ENCODE measurements at places on chromosomes 7 and 10.

DNA sequence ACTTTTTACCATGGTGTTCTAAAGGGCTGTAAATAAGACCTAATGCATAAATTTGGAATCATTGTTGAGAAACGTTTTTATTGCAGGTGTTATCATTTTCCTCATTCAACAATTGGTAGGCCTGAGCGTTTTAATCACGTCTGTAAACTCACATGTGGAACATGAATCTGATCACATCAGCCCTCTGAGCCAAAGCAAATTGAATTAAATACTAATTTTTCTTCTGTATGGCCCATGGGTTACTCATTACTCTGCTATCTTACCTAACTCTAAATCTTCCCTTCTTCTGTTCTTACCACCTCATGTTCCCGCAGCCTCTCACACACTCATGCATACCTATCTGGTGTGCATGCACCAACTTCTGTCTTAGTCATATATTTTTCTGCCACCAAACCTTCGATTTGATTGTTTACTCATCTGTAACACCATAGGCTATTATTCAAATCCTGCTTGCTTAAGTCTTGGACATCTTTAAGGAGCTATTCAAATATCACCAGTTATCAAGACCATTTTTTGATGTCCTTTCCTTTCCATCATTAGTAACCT, 82.3 kb downstream of the NXPH1 start:
- H3K27me3 ChIP-seq, result no peaks in the 10 kb centered on the region
- no peaks in the 10 kb centered on the region for H3K4me1 ChIP-seq
- no peak overlapping the region for H3K27ac ChIP-seq

DNA sequence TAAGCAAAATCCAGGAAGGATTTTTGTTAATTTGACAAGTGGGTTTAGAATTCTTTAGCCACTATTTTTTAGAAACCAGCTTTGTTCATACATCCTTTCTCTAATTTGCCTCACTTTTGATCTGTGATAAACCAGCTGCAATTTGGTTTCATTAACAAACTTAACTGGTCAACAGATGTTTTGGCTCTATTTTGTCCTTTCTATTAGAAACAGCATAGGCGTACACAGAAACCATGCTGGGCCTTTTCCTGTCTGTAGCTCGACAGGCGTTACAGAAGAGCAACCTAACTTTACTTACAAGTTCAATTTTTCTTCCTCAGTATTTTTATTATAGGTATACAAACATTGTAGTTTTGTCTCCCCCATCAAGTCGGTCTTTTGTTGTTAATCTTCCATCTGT, 28.2 kb downstream of the KAT6B start:
- H3K27ac ChIP-seq, result no peak overlapping the region
- H3K36me3 ChIP-seq, result no peaks in the 10 kb centered on the region
- no peak for DNase-seq

DNA sequence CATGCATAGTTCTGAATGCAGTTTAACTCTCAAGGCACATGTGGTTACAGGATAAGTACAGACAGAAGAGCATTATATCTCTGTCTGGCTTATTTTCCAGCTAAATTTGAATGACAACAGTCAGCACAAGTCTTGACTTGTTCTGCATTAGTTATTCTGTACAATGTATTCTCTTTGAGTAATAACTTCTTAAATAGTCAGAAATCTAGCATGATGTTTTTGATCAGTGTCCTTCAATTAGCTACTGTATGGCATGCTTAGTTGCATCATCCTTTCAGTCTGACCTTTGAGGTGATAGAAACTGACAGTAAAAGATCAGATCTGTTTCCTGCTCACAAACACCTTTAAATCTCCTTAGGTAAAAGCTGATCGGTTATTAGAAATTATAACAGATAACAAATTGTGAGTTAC, 118.1 kb downstream of the ARL4A start:
- H3K27me3 ChIP-seq, result no peaks in the 10 kb centered on the region
- H3K27ac ChIP-seq, result no peak overlapping the region
- peaks cover 22% of the 10 kb centered on the region for H3K4me1 ChIP-seq
- no peak for DNase-seq

DNA sequence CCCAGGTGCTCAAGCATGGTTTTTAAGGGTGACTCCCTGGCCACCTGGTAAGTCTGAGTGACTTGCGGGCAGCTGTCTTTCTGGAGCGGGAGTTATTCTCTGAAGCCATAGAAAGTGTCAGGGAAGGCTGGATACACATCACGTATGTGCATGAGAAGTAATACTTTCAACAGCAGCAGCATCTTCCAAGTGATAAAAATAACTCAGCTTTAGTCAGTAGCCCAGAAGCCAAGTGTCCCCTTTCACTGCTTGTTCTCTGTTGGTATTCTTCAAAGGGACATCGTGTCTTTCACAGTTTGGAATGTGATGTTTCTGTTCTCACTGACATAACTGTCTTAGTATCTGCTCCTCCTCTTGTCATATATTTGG, 97.6 kb downstream of the KIAA1217 start:
- H3K27ac ChIP-seq, result no peak overlapping the region
- H3K4me3 ChIP-seq, result no peak overlapping the region
- H3K27me3 ChIP-seq, result no peaks in the 10 kb centered on the region
- H3K4me1 ChIP-seq, result peaks cover 15% of the 10 kb centered on the region
- no peak for DNase-seq

- no peaks in the 10 kb centered on the region for H3K36me3 ChIP-seq
- H3K27me3 ChIP-seq, result no peaks in the 10 kb centered on the region
- no peak overlapping the region for H3K4me3 ChIP-seq
- DNase-seq, result no peak
- peak overlapping the region; percentile 97 for H3K27ac ChIP-seq
- peaks cover 46% of the 10 kb centered on the region for H3K4me1 ChIP-seq
Observed at GRCh38 chr7:1029637-1030443, 14.5 kb upstream of the GPR146 start.

DNA sequence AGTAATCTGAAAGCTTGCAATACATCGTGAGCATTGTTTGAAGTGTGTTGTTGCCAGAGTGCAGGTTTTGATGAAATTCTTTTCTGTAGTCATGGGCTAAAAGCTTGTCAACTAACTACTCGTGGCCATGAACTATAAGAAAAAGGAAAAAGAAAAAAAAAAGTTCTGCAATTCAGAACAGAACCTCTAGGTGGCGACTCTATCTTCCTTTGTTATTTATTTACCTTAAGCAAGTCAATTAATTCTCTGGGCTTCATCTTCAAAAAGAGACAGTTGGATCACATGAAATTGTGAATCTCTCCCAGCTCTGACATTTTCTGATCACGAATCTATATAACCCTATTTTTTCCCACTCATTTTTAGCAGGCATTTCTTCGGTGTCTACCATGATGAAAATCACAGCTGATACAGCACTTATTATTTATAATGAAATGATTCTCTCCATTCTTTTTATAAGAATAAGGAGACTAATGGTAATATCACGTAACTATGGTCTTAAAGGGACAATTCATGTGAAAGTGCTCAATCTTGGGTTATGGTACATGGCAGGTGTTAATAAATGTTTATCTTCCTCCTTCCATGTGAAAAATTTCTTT, 18.8 kb downstream of the TMEM196 start:
- no peak overlapping the region for H3K27ac ChIP-seq
- H3K4me3 ChIP-seq, result no peak overlapping the region
- DNase-seq, result no peak
- H3K36me3 ChIP-seq, result no peaks in the 10 kb centered on the region
- H3K27me3 ChIP-seq, result no peaks in the 10 kb centered on the region
- H3K4me1 ChIP-seq, result no peaks in the 10 kb centered on the region

- no peaks in the 10 kb centered on the region for H3K27me3 ChIP-seq
- no peak overlapping the region for H3K27ac ChIP-seq
- no peaks in the 10 kb centered on the region for H3K36me3 ChIP-seq
- DNase-seq, result no peak
- H3K4me1 ChIP-seq, result no peaks in the 10 kb centered on the region
Observed at GRCh38 chr7:87128861-87129267, 23.4 kb upstream of the DMTF1 start.

- no peaks in the 10 kb centered on the region for H3K36me3 ChIP-seq
- peaks cover 51% of the 10 kb centered on the region for H3K4me1 ChIP-seq
- DNase-seq, result no peak
- no peak overlapping the region for H3K4me3 ChIP-seq
- no peaks in the 10 kb centered on the region for H3K27me3 ChIP-seq
- H3K27ac ChIP-seq, result no peak overlapping the region
Observed at GRCh38 chr7:30181211-30181610, 46.4 kb downstream of the MTURN start.

GRCh38 chr10:14380746-14381145, 50.0 kb upstream of the FRMD4A start:
- peak; percentile 50 for DNase-seq
- no peaks in the 10 kb centered on the region for H3K36me3 ChIP-seq
- no peak overlapping the region for H3K4me3 ChIP-seq
- H3K27me3 ChIP-seq, result no peaks in the 10 kb centered on the region
- H3K4me1 ChIP-seq, result peaks cover 47% of the 10 kb centered on the region
- H3K27ac ChIP-seq, result no peak overlapping the region

GRCh38 chr7:70434376-70434775, 697.6 kb upstream of the GALNT17 start:
- no peaks in the 10 kb centered on the region for H3K27me3 ChIP-seq
- H3K4me3 ChIP-seq, result no peak overlapping the region
- H3K27ac ChIP-seq, result no peak overlapping the region
- no peaks in the 10 kb centered on the region for H3K36me3 ChIP-seq
- DNase-seq, result no peak
- no peaks in the 10 kb centered on the region for H3K4me1 ChIP-seq

- no peak overlapping the region for H3K4me3 ChIP-seq
- DNase-seq, result no peak
- H3K27ac ChIP-seq, result no peak overlapping the region
- H3K27me3 ChIP-seq, result no peaks in the 10 kb centered on the region
- no peaks in the 10 kb centered on the region for H3K36me3 ChIP-seq
Observed at GRCh38 chr7:127765150-127765549, 113.2 kb downstream of the SND1 start.

- DNase-seq, result no peak
- no peaks in the 10 kb centered on the region for H3K27me3 ChIP-seq
- H3K4me3 ChIP-seq, result no peak overlapping the region
- no peaks in the 10 kb centered on the region for H3K4me1 ChIP-seq
- no peak overlapping the region for H3K27ac ChIP-seq
Observed at GRCh38 chr7:119452401-119452800, 820.6 kb upstream of the KCND2 start.

GRCh38 chr10:73774637-73775036, 7.2 kb upstream of the CHCHD1 start:
- peaks cover 10% of the 10 kb centered on the region for H3K36me3 ChIP-seq
- peaks cover 32% of the 10 kb centered on the region for H3K4me1 ChIP-seq
- no peak overlapping the region for H3K4me3 ChIP-seq

DNA sequence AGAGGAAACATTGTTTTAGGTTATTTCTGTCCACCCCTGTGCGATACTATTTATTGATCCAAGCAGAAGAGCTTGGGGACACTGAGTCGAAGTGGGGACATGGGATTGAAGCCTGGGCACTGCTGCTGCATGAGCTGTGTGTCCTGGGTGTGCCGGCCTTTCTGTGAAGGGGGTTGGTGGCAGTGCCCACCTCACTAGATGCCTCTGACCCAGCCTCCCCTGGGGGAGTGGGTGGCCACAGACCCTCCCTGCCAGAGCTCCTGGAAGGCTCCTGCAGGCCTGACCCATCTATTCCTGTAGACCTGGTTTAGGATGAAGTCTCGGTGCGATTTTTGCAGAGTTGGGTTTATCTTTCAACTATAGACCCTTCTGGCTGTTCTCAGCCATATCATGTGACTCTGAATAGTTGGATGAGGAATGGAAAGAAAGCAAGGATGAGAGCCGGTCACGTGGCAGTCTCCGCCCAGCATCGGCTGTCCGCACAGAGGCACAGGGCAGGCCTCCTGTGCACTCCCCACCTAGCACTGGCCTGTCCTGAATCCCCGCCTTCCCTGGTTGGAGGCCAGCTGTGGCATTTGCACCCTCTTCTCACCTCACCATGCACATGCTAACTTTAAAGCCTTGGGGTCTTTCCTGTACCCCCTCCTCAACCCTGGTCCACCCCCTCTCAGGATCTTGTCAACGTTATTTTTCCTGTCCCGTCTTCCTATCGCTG, 17.6 kb upstream of the SH2D4B start:
- no peak overlapping the region for H3K4me3 ChIP-seq
- no peaks in the 10 kb centered on the region for H3K36me3 ChIP-seq
- H3K27ac ChIP-seq, result no peak overlapping the region
- no peaks in the 10 kb centered on the region for H3K4me1 ChIP-seq
- no peak for DNase-seq
- H3K27me3 ChIP-seq, result no peaks in the 10 kb centered on the region

- H3K27ac ChIP-seq, result no peak overlapping the region
- no peaks in the 10 kb centered on the region for H3K36me3 ChIP-seq
- no peak for DNase-seq
- H3K4me3 ChIP-seq, result no peak overlapping the region
- no peaks in the 10 kb centered on the region for H3K4me1 ChIP-seq
- H3K27me3 ChIP-seq, result no peaks in the 10 kb centered on the region
Observed at GRCh38 chr7:157786375-157787274, 449.8 kb downstream of the DNAJB6 start.

GRCh38 chr7:130332259-130333053, 12.2 kb upstream of the CPA5 start:
- no peaks in the 10 kb centered on the region for H3K27me3 ChIP-seq
- H3K4me3 ChIP-seq, result no peak overlapping the region
- no peak for DNase-seq
- no peak overlapping the region for H3K27ac ChIP-seq

- H3K27me3 ChIP-seq, result no peaks in the 10 kb centered on the region
- no peak overlapping the region for H3K4me3 ChIP-seq
- H3K36me3 ChIP-seq, result peaks cover 6% of the 10 kb centered on the region
- no peak overlapping the region for H3K27ac ChIP-seq
- H3K4me1 ChIP-seq, result peaks cover 14% of the 10 kb centered on the region
Observed at GRCh38 chr7:135390829-135391228, 119.1 kb downstream of the CNOT4 start.

DNA sequence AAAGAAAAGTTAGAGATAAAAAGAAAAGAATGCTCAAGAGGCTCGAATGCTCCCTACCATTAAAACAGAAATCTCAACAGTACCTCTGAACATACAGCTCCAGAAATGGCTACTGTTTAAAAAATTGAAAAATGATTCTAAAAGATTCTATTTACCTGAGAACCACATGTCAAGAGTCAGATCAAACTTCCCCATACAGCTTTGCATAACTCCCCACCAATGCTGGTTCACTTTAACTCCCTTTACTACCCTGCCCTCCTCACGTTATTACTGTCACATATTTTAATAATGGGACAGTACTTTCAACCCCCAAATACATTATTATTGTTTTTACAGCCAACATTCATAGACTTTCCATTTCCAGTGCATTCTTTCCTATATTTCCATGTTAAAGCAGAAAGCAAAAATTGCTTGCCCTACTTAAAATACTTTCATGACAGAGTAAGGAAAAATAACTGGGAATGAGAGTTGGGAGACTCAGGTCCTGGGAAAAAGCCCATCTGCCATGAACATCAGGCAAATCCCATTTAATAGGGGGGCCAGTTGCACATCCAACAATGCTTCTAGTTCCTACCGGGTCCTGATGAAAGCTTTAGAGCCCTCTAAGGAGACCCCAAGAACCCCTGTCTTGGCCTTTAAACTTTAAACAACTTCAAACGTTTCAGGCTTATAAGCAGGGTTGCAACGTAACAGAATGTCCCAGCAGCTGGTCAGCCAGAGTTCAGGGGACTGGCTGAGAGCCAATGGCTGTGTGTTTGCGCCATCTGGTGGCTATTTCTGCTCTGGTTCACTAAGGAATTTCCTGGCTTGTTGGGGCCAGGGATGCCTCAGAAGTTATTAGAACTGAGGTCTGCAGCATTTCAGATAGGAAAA, 247.4 kb downstream of the ELMO1 start:
- H3K36me3 ChIP-seq, result no peaks in the 10 kb centered on the region
- DNase-seq, result peak; percentile 87
- H3K27me3 ChIP-seq, result no peaks in the 10 kb centered on the region
- peaks cover 24% of the 10 kb centered on the region for H3K4me1 ChIP-seq
- no peak overlapping the region for H3K4me3 ChIP-seq

GRCh38 chr10:60348982-60349381, 40.7 kb downstream of the ANK3 start:
- DNase-seq, result no peak
- H3K36me3 ChIP-seq, result no peaks in the 10 kb centered on the region
- H3K27me3 ChIP-seq, result no peaks in the 10 kb centered on the region

GRCh38 chr10:10658172-10658785, 359.4 kb upstream of the CELF2 start:
- no peak for DNase-seq
- H3K4me1 ChIP-seq, result no peaks in the 10 kb centered on the region
